ENCODE measurements at places on chromosomes 16 and 17. TPM values are rescaled to one million over a fixed set of nuclear protein-coding genes. Genes with fewer than 3 reads are reported as not detected.

Gene ATP6V0A1
- polyA plus RNA-seq = 41.7 TPM

Gene CCL17
- polyA plus RNA-seq = not detected

Gene IL17C
- polyA plus RNA-seq = not detected

Gene SLC22A31
- polyA plus RNA-seq = 1.1 TPM

Gene ZNF768
- polyA plus RNA-seq = 50.7 TPM

Gene RAB11FIP4
- 16.5 TPM for polyA plus RNA-seq

Gene ABCA3
- 6.4 TPM for polyA plus RNA-seq

Gene MYH3
- polyA plus RNA-seq = 5.8 TPM

- DNase-seq = no peak
Observed at GRCh38 chr16:12235110-12235509, 258.6 kb downstream of the SNX29 start.

GRCh38 chr17:9274973-9275372 is 253.7 kb downstream of the NTN1 start:
- DNase-seq = no peak

DNA sequence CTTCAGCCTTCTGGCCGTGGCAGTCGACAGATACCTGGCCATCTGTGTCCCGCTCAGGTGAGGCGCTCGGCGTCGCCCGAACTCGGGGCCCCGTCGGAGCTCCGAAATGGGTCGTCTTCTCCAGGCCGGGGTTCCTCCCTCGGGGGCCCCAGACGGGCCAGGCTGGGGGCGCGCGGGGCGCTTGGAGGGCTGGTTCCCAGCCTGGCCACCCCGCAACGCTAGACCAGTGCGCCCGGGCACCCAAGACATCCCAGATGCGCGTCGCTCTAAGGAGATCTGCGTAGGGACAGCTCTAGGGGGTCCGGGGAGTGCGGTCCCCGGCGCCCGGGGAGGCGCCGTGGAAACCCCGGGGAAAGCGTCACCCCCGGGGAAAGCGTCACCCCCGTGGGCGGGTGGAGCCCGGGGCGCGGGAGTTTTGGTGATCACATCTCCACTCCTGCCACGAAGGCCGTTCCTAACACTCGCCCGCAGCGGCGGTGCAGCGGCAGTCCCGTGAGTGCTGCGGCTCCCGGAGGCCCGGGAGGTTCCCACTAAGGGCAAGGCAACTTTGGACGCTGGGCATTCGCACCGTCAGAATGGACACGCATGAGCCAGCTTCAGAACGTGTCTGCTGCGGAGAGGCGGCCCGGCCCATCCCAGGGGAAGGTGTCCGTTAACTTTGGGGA is 729 bp downstream of the ADORA2B start:
- no peak for DNase-seq

DNA sequence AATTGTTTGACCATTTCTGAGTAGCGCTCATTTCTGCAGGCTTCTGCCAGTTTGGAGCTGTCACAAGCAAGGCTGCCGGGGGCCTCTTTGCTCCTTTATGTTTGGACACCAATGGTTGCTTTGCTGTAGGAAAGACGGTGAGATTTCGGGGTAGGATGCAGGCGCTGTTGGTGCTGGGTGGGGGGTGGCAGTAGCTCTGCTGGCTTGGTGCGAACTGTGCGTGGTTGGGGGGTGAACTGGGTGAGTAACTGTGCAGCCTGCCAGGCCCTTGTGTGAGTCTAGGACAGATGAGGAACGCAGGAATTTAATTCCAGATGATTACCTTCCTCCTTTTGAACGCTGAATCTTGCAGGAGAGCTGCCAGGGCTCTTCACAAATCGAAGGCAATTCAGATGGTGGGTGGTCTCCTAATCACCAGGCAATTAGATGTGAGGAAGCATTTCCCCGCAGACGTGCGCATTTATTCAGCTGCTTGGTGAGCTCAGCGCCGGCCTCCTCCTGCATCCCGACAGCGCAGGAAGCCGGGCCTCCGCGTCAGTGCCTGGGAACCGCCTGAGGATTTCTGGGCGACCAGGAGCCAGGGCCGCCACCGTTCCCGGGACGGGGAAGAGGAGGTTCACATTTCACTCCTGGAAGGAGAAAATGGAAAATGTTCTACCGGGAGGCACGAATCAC is 154.4 kb downstream of the FOXL1 start:
- DNase-seq = no peak

DNA sequence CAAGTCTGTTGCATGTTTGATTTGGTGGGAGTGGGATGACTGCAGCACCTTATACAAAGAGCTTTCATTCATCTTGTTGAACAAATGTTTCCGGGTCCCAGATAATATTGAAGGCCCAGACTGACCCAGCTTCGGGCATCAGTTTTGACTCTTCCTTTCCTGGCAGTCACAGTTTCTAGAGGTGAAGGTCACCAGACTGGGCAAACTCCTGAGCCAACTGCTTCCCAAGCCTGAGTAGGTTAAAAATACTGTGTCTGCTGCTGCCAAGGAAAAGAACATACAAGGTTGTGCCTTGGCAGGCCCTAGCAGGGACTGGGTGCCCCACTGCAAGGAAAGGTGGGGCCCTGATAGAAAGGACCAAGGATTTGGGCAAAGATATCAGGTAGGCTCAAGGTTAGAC is 4.5 kb downstream of the BCKDK start:
- DNase-seq = no peak

- DNase-seq = no peak
Observed at GRCh38 chr17:16973760-16974540, 2.0 kb upstream of the TNFRSF13B start.

DNA sequence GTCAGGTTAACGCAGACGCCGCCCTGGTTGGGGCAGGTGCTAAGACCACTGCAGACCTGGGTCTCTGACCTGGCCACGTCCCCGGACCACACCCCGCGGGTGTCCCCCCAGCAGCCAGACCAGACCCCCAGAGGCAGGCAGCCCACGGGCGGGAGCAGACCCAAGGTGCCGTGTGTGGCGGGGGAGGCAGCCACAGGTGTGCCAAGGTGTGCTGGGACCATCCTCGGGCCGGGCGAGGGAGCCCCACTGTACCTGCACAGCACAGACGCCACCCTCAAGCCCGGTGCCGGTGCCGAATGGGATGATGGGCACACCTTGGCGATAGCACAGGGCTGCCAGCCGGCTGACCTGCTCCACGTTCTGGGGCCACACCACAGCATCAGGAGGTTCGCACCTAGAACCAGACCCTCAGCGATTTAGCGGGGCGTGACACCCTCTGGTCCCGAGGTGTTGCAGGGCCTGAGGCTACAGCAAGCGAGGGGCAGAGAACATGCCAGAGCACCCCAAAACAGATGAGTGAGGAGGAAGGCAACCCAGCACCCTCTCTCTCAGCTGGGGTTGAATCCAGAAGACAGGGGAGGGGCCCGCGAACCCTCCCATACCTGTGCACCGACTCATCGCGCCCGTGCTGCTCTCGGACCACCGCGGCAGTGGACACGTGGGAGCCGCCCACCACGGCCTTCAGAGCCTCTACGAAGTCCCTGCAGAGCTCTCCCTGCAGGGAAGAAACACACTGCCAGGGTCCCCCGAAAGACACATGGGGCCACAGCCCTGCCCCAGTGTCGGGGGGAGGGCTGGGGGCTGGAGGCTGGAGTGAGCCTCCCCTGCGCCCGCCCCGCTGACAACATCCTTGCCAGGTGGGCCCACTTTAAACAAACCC is 1.4 kb downstream of the LDHD start:
- DNase-seq = no peak

DNA sequence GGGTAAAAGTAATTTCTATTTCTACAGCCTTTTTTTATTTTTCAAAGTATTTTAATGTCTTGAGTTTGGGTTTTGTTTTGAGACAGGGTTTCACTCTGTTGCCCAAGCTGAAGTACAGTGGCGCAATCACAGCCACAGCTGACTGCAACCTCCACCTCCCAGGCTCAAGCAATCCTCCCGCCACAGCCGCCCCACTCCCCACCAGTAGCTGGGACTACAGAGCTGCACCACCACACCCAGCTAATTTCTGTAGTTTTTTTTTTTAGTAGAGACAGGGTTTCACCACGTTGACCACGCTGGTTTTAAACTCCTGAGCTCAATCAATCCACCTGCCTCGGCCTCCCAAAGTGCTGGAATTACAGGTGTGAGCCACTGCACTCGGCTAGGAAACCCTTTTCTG is 44.0 kb downstream of the TUBD1 start:
- DNase-seq = no peak

GRCh38 chr17:7351665-7352502 is at the start of gene KCTD11:
TSS of gene KCTD11 (plus strand) at chr17:7352162.
- no peak for DNase-seq

DNA sequence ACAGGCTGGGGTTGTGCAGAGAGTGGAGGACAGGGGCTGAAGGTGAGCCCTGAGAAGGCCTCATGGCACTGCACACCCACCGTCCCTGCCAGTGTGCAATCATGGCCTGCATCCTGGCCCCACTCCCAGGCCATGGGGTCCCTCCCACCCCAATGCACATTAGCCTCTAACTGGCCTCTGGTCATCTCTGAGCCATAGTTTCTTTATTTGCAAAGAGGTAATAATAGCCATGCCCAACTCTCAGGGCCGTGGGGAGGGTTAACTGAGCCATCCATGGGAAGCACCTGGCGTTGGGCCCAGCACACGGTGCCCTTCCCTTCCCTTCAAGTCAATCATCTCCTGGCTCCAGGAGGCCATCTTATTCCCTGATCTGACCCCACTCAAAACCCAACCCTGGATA is 10.8 kb upstream of the ITGA3 start:
- DNase-seq = no peak

DNA sequence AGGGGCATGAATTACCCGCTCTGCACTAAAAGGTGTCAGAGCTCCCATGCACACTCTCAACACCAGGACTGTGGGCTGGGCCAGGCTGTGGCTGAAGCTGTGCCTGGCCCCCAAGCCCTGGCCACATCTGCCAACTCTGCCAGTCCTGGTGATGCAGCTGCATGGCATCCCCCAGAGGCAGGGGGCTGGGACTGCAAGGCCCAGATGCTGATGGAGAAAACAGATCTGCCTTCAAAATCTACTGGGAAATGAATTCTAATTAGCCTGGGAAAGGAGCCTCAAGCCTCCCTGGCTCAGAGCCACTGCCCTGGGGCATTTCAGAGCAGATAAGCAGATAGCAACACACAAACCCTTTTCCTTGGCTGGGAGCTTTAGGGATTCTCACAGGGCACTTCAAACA is 3.4 kb downstream of the CHST6 start:
- no peak for DNase-seq

DNA sequence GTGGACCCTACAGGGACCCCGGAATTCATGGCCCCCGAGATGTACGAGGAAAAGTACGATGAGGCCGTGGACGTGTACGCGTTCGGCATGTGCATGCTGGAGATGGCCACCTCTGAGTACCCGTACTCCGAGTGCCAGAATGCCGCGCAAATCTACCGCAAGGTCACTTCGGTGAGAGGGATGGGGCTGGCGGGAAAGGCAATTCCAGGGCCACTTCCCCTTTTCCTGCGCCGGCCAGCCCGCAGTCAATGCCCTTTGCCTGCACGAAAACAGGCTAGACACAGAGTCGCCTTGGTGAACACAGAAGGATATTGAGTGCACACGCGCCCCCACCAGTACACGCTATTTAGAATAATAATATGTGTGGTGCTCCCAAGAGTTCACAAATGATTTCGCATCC is 4.0 kb downstream of the WNK4 start:
- DNase-seq = no peak

GRCh38 chr17:82893779-82894178 is 54.0 kb upstream of the ZNF750 start:
- DNase-seq = no peak

DNA sequence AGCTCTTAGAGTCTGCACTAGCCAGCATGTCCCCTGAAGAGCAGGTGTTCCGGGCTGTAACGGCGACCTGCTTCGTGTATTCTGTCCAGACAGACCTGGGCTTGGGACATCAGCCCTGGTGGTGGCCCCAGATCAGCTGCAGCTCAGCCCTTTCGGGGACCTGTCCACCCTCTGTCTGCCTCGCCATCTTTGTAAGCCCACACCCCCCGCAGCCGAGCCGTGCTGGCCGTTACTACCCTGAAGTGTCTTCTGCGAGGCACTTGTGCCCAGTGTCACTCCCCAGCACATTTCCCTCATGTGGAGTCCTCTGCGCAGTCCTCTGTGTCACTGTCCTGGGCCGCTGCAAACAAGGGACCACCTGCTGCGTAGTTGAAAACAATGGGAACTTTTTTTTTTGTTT is 10.4 kb downstream of the CARD14 start:
- DNase-seq = no peak

GRCh38 chr16:870856-871561 is 70.5 kb upstream of the GNG13 start:
- DNase-seq = no peak

DNA sequence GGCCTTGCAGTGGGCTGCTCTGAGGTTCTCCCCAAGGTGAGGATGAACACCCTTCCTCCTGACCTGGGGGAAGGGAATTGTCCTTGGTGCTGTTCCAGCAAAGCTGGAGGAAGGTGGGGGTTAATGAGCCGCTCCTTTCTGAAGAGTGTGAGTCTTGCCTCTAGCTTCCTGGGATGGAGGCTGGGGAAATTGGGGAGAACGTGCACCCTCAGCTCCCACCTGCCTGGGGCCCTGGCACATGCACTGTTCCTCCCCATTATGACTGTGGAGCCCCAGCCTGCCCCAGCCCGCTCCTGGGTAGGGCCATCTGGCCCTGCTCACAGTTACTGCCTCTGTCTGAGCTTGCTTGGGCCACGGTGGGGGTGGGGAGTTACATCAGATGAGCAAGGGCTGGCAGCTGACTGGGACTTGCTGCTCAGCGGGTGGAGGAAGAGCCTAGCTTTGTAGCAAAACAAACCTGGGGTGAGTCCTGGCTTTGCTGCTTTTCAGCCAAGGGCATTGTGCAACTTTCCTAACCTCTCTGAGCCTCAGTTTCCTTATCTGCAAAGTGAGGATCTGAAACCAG is 11.1 kb downstream of the TNS4 start:
- no peak for DNase-seq

GRCh38 chr16:57111420-57111819 is 19.0 kb downstream of the CPNE2 start:
- DNase-seq = no peak

- no peak for DNase-seq
Observed at GRCh38 chr17:39051001-39051585, 83.9 kb upstream of the FBXO47 start.

DNA sequence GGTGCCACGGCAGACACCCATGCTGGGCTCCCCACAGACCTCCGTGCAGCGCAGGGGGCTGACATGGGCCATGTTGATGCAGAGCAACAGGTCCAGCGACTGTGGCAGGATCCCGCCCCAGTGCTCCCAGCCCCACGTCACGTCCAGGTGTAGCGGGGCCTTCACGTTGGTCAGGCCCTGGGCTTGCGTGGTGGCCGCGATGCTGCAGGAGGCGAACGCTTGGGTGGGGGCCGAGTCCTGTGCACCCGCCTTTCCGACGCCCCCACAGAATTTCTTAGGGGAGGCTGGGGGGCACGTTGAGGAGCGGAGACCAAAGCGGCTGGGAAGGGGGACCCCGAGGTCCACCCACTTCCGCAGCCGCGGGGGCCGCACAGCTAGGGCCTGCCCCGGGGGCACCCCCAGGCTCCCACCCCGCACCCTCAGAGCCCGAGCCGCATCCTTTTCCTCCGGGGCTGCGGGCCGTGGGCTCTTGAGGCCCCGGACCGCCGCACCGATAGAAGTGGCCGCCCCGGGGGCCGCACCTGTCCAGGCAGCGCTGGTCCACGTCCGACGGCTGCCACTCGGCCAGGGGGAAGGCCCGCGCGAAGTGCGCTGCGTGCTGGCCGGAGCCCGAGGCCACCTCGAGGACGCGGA is 416 bp downstream of the METTL26 start:
- DNase-seq = no peak

- DNase-seq = no peak
Observed at GRCh38 chr17:62045517-62045916, 19.6 kb downstream of the MED13 start.
